GM20000 (cell line): ENCODE measurements at places on chromosomes 1 and 21.
A peak's percentile ranks its signal among the peaks of the same experiment; 100 is the strongest.

GRCh38 chr1:93774707-93775106, 93.1 kb upstream of the BCAR3 start:
- DNase-seq, result no peak

DNA sequence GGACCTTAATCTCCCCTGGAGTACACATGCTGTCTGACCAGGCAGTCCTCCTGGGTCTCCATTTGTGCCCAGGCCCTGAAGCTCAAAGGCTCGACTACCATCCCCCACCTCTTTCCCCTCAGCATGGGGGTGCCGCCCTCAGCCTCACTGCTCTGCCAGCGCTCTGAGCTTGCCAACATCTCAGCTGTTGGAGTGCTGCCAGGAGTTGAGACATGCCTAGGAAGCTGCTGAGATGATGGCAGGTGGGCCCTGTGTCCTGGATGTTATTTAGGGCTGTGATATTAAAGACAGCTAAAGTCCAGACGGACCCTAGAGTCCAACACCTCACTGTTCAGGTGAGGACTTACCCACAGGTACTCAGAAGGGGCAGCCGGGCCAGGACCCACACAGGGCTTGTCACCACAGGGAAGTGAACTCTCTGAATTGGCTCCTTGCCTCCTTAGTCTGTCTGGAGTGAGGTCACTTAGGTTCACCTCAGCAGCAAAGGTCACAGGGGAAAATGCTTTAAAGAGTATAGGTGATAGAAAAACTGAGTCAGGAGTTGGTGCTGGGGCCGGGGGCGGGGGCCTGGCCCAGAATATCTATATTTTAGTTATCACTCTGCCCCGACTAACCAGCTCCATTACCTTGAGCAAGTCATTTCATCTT, 19.7 kb upstream of the KCNC4 start:
- DNase-seq, result no peak

DNA sequence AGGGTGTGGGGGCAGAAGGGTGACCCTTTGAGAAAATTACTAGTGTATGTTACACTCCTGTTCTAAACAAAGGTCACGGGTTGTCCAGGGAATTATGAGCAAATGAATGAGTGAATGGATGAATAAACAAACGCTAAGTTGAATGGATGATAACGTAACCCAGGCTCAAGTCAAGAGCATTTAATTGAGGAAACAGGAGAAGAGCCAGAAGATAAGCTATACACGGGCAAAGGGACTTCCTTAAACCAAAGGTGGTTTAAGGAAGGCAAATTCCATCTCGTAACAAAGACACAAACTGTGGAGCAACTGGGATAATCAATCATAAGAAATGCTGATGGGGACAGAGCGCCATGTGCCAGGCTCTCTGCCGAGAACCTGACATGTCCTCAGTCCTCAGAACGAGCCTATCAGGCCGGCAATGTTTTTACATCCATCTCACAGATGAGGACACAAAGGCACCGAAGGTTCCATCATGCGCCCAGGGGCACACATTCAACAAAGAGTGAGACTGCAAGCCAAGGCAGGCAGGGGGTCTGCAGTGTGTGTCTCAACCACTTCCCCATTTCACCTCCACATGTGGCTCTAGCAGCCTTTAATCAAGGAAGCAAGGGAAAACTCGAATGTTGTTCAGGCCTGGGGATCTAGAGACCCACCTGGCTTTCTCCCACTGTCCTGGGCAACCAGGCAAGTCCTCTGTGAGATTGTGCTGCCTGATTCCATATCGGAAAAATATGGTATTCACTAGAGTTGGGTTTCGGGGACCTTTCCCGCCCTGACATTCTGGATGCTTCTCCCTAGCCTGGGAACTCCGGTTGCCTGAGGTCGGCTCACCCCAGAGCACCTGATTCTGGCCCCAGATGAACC, 126.8 kb upstream of the EDN2 start:
- no peak for DNase-seq

DNA sequence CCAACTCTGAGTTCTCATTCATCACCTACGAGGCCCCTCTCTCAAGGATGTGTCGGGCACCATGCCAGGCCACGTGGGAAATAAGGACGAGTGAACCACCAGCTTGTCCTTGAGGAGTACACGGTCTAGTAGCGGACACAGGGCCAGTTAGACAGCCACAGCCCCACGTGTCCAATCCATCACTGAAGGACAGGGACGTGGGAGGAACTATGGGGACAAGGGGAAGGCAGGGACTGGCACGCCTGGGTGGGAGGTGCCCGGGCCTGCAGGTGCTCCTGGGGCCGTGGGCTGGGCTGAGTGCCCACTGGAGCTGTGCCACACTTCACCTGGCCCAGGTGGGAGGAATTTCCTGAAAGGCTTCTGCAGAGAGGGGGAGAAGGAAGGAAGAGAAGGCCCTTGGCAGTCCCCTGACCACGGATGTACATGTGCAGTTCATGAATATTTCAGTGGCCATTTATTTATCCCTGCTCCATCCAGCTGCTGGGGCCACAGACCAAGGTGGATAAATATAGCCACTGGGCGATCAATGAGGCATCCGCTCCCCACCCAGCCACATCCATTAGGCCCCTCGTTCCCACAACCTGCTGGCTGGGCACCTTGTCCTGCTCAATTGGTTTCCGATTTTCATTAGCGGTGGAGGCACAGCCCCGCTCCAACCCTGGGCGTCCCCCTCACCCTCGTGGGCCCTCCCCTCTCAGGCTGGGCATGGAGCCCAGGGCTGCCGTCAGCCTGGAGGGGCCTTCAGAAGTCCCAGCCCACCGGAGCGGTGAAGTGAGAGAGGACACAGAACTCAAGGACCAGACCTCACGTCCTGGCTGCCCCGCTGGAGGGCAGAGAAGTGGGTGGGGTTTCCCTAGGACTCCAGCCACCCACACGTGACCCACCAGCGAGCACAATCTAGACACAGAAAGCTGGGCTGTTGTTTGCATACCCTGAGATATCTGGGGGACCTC, 59.5 kb downstream of the CASZ1 start:
- no peak for DNase-seq

- DNase-seq, result no peak
Measured at GRCh38 chr1:64004451-64005025, 198.9 kb upstream of the UBE2U start.

DNA sequence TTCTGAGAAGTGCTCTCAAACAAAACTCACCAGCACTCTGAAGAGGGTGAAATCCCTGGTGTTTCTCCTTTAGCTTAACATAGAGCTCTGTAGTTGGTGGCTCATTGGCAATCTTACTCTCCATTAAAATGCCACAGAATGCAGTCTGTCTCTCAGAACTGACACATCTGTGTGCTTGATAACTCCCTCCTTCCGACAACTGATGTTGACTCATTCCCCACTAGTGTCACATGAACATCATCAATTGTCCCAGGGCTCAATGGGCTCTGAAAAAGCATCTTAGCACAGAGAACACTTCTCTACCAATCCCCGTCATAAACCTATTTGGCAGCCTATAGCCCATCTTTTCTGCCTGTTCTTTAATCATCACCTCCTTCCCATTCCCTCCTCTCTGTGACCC, 133.2 kb upstream of the ZC3H11B start:
- no peak for DNase-seq

DNA sequence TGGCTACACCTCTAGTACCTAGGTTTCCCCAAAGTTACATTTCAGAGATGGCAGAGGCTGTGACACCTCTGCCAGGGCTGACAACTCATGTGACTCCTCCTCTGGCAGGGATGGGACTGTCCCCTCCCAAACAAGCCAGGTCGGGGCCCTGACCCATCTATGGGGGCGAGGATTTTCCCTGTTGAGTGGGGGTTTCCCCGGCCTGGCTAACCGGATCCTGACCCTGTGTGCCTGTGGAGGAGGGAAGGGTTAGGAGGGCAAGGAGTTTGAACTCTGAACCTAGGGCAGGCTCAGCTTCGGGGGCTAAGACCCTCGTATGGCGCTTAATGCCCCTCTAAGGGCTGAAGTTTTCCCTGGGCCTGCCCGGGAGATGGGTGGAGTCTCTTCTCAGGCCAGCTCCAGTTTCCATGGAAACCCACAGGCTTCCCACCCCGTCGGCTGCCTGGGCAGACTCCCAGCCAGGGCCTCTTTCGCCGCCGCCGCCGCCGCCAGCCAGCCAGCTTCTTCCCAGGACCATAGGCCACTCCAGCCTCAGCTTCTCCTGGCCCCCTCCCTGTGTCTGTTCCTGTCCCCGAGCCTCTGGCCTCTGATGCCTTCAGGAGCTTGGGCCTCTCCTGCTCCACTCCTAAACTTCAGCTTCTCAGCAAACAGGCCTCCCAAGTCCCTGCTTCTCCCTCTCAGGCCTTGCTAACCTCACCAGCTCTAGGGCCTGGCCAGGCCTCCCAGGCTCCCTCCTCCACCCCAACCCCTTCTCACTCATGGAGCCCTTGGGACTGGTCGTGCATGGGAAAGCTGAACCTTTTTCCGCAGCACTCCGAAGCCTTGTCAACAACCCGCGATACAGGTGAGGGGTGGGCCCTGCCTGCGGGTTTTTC, at the start of gene BTBD19:
BTBD19 (plus strand) TSS at position 461 of the 875 bp plus-strand sequence; CDS start at position 759, 298 bp downstream.
- DNase-seq, result peak; percentile 77

DNA sequence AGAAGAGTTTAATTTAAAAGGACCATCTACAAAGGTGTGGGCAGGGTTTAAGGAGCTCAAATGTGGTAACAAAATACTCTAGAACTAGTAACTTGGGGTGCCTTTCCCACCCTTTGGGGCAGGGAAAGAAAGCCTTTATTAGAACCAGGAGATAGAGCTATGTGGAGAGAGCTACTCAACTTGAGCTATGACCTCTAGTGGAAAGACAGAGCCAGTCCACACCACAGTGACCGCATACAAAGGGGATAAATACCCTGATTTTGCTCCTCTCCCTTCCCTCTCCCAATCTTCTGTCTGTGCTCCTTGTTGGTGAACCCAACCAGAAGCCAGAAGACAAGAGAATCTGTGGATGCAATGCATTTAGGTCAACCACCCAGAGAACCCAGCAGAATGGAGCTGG, 54.4 kb upstream of the JAK1 start:
- DNase-seq, result no peak

- DNase-seq, result no peak
Measured at GRCh38 chr1:165565751-165566490, 22.1 kb downstream of the LRRC52 start.

DNA sequence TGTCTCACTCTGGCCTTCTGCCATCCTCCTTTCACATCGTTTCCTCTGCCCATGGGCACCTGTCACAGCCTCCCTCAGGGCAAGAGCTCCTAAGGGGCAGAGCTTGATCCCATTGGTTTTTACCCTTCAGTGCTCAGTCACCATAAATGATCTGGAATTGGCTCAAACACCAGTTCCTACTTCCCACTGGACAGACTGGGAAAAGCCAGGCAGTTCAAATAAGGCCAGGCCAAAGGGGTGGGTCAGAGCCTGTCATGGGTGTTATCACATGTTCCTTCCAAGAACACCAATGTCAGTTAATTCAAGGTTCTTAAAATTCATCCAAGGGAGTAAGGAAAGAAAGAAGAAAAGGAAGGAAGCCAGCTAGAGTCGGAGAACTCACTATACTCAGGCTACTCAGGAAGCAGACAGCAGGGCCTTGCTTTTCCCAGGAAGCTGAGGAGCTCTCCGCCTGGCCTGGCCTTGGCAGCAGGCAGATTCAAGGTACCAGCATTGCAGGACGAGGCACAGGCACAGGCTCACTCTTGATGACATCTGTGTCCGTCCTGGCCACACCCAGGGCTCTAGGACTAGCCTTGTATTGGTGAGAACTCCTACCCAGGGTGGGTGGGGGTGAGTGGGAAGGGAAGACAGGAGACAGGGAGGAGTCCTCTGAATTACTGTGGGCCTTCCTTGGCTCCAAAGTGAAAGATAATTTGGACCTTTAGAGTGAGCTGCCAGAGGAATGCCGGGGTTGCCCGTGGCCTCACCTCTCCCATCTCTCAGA, 32.2 kb upstream of the ARTN start:
- no peak for DNase-seq

DNA sequence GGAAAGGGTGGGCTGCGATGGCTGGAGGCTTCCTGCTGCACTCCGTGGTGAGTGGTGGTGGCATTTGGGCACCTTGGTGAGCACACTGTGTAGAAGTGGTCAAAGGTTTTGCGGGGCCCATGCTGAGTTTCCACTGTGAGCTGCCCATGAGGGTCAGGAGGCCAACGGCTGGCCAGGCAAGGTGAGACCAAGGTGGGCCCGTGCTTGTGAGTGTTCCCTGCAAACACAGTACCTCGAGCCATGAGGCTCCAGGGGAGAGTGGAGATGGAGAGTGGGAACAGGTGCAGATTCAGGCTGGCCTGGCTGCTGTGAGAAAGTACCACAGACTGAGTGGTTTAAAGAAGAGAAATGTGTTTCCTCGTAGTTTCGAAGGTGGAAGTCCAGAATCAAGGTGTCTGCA, 40.8 kb downstream of the AJAP1 start:
- no peak for DNase-seq

DNA sequence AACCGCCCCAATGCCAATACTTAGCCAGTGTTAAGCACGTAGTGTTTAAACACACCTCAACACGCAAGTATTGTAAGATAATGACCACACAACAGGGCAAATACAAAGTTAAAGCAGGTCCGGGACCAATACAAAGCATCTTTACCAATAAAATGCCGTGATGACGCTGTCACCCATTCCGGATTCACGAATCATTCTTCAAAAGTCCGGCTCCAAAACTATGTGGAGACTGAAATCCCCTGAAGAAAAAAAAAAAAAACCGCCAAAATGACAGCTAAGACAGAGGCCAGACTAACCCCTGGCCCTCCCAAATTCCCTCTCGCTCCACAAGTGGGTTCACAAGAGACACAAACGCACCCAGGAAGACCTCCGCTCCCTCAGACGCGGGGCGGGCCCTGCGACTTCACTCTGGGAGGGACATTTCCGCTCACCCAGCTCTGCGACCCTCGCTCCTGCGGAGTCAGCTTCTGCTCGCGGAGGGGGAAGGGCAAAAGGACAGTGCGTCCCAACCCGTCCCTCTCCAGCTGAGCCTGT, 625 bp upstream of the DARS2 start:
- no peak for DNase-seq

DNA sequence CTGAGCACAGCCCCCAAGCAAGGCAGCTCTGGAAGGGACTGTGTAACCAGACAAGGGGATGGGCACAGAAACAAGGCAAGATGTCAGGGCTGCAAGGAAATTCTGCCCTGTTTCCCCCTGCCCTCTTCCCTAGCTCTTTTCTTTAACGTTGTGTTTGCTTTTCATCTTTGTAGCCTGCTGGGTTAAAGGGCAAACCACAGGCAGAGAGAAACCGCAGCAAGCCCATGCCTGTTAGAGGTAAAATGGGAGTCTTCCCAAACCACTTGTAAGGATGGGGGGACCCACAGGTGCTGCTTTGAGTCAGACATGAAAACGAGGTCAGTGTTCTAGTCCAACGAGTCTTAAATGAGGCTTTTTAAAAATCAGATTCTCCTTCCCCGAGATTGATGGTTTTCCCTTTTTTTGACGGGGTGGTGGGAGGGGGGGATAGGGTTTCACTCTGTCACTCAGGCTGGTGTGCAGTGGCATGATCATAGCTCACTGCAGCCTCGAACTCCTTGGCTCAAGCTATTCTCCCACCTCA, 13.3 kb downstream of the TGFBR3 start:
- DNase-seq, result no peak

GRCh38 chr1:74161497-74161896, 36.5 kb downstream of the LRRIQ3 start:
- no peak for DNase-seq

DNA sequence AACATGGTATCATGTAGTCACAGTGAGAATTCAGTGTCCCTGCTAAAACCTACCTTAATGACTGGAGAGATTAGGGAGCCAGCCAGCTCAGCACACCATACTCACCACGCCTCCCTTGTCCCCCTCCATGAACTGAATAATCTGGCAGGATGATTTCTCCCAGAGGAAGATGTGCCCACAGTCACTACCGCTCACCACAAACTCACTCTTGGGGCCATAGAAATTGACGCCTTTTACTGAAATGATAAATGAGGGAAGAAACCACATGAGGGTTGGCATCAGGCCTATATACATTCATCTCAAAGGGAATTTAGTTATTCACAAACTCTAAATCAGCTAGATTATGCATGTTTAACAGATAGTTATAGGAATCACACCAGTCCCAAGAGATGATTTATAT, 17.4 kb downstream of the PEA15 start:
- DNase-seq, result no peak
